ENCODE measurements at places on chromosomes 2 and 18.

DNA sequence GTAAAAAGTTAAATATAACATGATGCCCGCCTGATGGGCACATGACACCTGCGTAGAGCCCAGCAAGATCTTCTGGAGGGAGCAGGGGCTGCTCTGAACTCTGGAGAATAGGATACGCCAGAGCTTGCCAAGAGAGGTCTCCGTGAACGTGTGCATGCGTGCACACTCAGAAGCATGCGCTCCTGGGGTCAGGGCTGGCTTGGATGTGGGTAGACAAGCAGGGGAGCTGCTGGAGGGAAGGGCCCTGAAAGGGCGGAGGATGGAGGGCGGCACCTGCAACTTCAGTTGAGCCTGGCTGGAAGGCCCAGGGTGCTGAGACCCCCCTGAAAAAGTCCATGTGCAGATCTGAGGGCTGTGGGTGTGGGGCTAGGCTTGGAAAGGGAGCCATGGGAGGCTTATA lies 828.4 kb upstream of the SALL3 start:
- DNase-seq = no peak

- DNase-seq = no peak
Observed at GRCh38 chr2:36798724-36799123, 102.2 kb downstream of the VIT start.

DNA sequence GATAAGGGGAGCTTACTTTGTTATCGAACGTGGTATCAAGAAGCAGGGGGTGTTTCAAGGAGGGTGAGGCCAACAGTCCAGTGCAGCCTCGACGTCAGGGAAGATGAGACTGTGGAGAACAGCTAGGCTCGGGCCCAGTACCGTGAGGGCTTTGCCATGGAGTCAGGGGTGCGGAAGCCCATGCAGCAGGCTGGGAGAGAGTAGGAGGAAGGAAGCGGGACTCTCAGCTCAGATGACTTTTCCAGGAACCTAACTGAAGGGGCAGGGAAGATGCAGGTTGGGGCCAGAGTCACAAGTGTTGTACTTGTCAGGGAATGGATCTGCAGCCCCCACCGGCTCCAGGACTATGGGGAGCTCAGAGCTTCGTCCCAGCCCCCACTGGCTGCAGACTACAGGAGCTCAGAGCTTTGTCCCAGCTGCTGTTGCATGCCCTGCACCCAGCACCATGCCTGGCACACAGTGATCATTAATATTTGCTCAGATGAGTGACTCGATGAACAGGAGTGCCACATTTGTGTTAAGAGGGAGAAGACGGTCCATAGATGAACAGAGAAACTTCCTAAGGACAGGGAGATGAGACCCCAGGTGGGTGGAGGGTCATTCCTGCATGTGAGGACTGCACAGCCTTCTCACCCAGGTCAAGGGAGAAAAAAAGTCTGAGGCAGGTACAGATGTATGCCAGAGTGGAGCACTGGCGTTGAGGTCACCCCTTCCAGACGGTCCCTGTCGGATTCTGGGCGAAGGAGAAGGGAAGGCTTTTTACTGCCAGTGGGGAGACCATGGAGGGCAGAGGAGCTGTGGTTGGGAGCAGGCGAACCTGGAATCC lies 36.4 kb downstream of the PTGR3 start:
- no peak for DNase-seq

GRCh38 chr2:6883448-6884122 lies 6.0 kb downstream of the RSAD2 start:
- no peak for DNase-seq

GRCh38 chr2:154589514-154589913 lies 109.0 kb upstream of the KCNJ3 start:
- DNase-seq = peak; percentile 45

DNA sequence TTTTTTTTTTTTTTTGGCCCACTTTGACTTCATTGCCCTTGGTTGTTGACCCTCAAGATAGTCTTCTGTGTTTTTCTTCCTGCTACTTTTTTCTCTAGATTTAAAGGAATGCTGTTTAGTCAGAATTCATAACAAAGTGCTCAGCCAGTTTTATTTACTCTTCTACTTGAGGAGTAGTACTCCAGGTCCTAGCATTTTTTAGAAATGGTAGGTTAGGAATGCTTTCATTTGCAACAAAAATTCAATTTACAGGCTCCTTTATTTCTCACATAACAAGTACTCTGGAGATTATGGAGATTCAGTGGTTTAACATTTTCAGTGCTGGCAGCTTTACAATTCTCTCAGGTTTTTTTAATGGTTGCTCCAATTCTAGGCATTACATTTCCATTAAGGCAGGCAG lies 58.2 kb downstream of the KIAA1328 start:
- DNase-seq = no peak

DNA sequence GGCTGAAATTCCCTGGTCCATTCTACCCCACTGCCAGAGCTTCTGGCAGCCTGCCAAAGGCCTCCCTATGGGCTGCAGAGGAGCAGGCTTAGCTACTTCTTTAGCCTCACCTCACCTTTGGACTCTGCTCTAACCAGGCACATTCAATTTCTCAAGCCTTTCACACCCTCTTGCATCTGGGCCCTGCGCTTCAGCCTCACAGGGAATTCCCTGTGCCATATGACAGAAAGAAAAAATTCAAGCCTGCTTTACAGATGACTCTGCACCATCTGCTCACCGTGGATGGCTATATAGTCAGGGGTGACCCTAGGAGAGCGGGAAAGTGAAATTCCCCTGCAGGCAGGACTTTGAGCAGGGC lies 62.5 kb downstream of the REEP1 start:
- no peak for DNase-seq

DNA sequence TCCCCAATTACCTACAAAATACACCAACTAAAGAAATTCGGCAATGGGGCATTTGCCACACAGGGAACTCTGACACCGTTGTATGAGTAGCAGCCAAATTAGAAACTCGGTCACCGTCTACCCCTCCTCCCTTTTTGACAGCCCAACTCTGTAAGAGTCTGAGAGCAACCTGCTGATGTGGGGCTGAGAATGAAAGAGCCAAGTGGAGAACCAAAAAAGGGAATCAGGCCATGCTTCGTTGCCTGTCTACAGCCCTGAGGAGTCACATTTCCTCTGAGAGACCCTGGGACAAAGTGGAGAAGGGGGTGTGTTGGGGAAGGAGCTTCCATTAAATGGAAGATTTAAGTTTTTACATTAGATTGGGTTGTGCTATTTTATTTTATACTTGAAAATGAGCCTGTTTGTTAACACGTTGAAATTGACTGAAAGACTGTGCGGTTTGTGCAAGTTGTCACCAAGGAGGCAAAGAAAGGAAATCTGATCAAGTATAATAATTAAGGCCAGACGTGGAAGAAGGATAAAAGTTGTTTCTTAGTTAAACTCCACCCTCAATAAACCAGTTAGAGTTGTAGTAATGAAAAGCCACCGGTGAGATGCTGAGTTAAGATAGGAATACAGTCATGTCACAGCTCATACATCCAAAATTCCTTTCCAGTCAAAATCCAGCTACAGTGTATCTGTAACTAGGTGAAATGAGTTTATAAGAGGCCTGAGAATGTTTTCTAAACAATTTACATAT lies 131.7 kb upstream of the CREB1 start:
- no peak for DNase-seq

- no peak for DNase-seq
Observed at GRCh38 chr2:200199005-200199404, 107.5 kb upstream of the SPATS2L start.

DNA sequence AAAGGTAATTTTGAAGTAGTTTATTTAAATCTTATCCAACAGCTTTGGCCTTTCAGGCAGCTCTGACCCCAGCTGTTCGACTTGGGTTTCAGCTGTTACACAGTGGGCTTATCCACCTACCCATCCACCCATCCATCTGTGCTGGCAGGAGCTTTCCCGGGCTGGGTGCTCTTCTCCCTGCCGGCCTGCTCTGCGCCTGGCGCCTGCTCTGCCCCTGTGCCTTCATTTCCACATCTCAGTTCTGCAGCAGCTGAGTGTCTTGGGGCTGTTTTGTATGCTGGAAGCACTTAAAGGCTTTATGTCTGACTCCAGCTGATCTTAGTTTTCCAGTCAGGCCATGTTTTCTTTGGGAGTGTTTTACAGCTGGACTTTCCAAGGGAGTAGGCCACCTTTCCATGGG lies 24.2 kb downstream of the LDLRAD4 start:
- DNase-seq = no peak

GRCh38 chr2:150138587-150138986 lies 348.9 kb downstream of the RND3 start:
- DNase-seq = no peak

GRCh38 chr2:162917626-162918025 lies 79.1 kb upstream of the KCNH7 start:
- DNase-seq = no peak

DNA sequence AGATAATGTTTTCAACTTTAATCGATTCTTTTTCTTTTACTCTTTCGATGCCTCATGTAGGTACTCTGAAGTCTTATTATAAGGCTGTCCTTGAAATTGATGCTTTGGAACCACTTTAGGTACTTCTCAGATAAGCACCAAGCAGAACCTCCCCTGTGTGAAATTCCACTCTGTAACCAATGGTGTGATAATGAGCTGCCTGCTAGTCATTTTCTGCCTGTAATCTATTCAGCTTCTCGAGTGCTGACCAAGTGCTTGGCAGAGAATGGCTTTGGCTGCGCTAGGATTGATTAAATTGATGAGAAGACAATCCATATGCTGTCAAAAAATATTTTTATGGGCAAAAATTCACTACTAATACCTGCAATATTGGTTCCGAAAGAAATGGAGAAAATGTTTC lies 132.1 kb upstream of the STON1 start:
- DNase-seq = no peak

GRCh38 chr2:23954325-23955014 lies 14.2 kb downstream of the UBXN2A start:
- no peak for DNase-seq

DNA sequence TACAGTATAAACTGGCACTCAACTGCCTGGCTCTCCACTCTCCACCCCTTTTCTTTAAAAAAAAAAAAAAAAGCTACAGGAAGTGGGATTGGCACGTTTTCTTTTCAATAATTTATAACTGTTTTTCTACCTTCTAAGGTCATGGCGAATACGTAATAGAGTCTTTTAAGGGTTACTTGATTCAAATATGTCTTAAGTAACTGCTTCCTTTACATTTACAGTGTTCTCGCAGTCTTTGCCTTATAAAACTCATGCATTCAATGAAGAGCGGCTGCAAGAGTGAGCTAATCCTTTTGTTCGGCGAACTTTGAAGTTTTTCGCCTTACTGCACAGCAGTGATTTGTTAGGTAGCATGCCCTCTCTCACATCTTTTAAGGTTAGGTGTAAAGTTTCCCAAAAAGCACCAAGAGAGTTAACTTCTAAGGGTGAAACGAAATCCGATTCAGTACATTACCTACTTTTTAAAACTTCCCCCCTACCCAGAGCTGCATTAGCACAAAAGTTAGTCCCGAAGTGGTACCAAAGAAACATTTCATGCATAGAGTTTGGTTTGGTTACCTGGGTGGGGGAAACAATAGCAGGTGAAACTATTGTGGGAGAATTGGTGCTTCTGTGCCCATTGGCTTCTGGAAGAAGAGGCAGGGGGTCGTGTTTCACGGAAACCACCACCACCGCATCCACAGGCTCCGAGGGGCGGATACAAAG lies 2.0 kb downstream of the KCTD1 start:
- no peak for DNase-seq

- DNase-seq = no peak
Observed at GRCh38 chr2:20419752-20420151, 27.1 kb upstream of the RHOB start.

GRCh38 chr2:83168377-83168776 lies 1290.7 kb downstream of the SUCLG1 start:
- DNase-seq = no peak

GRCh38 chr2:24453379-24454073 lies 37.5 kb upstream of the NCOA1 start:
- DNase-seq = no peak

DNA sequence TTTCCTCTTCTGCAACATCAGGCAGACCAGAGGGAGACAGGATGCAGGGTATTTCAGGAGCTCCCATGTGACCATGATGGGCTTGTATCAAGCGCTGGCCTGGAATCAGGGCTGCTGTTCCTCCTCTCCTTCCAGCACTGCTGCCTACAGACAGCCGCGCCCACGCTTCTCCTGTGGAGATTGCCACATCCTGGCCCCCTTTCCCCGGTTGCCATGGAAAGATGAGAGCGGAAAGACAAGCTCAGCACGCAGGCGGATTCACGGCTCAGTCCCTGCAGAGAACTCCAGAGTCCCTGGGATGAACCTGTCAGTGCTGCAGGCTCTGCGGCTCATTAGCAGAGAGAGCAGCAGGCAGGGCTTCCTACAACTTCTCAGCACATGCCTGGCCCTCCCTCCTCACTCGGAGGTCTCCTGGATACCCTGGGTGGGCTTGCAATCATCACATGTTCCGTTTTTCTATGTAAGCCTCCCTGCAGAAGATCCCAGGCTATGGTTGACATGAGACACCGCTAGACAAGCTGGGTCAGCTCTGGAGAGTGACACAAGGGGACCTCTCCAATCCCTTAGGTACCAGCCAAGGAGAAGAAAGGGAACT lies 497.8 kb upstream of the MYT1L start:
- no peak for DNase-seq

DNA sequence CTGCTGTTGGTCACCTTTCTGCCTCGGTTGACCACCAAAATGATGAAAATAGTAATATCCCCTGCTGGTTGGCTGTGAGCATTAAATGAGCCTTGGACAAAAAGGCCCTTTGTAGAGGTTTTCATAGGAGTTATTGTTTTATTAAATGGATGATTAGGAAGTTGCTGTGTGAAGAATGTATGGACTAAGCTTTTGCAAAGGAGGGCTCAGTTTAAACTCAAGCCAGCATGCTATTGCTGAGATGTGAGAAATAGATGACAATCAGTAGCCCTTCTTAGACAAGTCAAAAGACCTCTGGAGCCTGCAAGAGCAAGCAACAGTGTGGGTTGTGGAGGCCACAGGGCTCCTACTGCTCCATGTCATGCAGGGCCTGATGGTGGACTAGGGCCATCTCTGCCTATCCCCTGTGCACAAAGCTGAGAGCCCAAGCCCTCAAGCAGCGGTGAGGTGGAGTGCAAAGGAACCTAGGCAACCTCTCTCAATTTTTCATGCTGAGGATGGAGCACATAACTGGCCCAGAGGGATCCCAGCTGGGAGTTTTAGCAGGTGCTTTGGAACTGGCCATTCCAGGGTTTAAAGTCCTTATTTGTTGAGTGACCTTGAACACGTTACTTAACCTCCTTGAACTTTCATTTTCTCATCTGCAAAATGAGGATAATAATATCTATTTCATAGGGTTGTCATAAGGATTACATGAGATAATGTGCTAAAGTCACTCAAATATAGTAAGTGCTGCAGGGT lies 37.1 kb downstream of the FOSL2 start:
- DNase-seq = no peak

DNA sequence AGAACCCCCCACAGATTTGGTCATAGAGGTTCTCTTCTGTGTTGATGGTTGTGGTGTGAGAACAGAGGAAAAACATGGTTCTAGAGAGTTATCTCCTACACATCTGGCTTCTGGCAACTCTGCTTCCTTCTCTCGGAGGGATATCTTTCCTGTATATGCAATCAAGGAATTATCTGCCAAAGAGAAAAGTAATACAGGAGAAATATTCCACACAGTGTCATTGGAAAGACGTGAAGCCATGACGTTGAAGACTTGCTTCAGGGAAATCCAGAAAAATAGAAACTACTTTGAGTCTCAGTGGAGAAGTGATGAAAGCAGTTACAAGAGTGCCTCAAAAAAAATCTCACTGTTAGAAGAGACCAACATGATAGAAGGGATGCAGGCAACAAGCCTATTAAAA lies 78.5 kb downstream of the RAB31 start:
- no peak for DNase-seq

All from iPS DF 6.9 (cell line).